ENCODE measurements at places on chromosomes 3 and 15. TPM values are rescaled to one million over a fixed set of nuclear protein-coding genes. Genes with fewer than 3 reads are reported as not detected.

LOXL1 gene
- total RNA-seq: 9.3 TPM

HIGD2B gene
- not detected for total RNA-seq

DPPA2 gene
- total RNA-seq: 12.6 TPM

LDHAL6B gene
- total RNA-seq: not detected

SMCO1 gene
- not detected for total RNA-seq

IMPG2 gene
- total RNA-seq: 0.08 TPM

OXTR gene
- total RNA-seq: 2.2 TPM

FOXL2 gene
- 2.2 TPM for total RNA-seq

ZNF385D gene
- total RNA-seq: 11.2 TPM
